ENCODE measurements at places on chromosomes 13 and 19.

GRCh38 chr19:19107654-19108053 is 30.6 kb downstream of the TMEM161A start:
- DNase-seq, result peak; percentile 6

- DNase-seq, result no peak
Observed at GRCh38 chr13:29621051-29621800, 25.7 kb upstream of the SLC7A1 start.

DNA sequence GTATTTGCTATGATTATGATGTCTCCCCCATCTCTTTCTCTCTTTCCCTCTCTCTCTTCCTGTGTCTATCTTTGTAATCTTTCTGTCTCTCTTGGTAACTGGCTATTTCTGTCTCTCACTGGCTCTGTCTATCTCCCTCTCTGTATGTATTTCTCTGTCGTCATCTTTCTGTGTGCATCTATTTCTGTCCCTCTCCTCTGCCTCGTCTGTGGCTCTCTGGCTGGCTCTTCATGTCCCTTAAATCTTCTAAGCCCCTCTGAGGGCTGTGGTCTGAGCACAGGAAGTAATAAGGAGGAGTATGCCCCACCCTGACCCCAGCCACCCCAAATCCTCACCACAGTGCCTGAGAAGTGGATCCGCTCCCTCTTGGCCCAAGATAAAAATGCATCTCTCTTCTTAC is 104.4 kb downstream of the DNAJC15 start:
- no peak for DNase-seq

- DNase-seq, result no peak
Observed at GRCh38 chr13:88464851-88465250, 793.7 kb downstream of the SLITRK5 start.

DNA sequence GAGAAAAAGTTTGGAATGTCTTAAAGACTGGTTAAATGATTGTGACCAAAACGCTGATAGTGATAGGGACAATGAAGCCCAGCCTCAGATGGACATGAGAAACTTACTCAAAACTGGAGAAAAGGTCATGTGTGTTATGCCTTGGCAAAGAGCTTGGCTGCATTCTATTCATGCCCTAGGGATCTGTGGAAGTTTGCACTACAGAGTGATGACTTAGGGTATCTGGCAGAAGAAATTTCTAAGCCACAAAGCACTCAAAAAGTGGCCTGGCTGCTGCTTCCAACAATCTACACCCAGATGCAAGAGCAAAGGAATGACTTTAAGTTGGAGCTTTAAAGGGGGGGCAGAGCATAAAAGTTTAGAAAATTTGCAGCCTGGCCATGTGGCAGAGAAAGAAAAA is 521.3 kb downstream of the UQCRFS1 start:
- DNase-seq, result no peak

DNA sequence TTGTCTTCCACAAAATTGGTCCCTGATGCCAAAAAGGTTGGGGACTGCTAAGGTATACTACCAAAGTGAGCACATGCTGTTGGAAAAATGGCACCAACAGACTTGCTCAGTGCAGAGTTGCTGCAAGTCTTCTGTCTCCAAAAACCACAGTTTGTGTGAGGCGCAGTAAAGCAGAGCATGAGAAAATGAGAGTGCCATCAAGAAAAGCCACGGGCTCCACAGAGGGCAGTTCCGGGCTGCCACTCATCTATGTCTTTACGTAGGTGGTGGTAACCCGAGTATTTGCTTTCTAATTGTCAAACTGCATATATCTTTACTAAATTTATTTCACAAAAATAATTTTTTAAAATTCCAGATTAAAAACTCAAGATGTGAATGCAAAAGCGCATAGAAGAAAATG is 123.8 kb downstream of the RNF17 start:
- no peak for DNase-seq

GRCh38 chr13:51608857-51609406 is 24.7 kb downstream of the WDFY2 start:
- DNase-seq, result no peak

- no peak for DNase-seq
Observed at GRCh38 chr13:31940076-31940475, 91.5 kb upstream of the FRY start.

DNA sequence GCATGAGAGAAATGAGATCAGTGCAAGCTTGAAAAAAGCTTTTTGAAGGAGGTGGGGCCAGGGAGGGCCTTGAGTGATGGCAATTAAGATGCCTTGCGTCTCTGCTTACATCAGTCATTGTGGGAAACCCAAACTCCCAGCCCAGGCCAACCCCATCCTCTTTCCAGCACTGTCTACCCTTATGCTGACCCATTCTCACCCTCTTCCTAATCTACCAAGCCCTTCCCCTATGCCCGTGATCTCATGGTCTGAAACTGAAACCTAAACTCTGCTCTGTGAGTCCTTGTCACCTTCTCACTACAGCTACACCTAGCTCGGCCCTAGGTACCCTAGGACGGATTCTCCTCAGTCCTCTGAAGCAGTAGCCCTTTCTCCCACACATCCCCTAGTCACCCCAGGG is 36.0 kb upstream of the SERP2 start:
- DNase-seq, result no peak

DNA sequence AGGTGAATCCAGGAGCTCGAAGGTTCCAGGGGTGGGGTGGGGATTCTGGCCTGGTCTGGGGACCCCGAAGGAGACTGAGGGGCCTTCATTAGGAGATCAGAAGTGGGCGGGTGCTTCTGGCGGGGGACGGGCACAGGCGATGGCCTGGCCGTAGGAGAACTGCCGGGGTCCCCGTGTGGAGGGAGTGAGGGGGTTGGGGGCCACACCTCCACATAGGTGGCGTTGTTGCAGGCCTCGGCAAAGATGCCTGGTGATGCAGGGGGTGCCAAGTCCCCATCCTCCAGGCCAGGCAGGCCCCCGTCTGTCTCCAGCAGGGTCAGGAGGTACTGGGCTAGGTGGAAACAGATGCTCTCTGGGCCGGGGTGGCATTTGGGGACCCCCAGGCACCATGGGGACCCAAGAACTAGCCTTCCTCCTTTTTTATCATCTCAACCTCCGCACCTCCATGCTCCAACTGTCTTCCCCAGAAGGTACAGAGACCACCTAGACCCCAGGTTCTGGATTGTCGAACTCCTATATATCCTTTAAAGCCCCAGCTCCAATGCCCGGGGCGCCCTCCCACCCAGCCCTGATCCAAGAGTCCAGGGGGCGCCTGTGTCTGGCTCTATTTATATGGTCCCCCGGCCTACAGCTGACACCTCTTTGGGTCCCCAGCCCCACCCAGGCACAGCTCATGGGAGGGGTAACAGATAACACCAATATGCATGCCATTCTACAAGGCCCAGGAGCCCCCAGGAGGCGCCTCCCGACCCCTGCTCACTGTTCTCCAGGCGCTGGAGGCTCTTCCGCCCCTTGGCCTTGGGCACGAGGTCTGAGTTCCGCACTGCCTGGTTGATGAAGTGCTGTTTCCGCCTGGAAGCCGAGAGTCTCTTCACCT is 8.2 kb downstream of the RNU6-9 start:
- DNase-seq, result no peak

GRCh38 chr13:49058761-49059160 is 83.0 kb downstream of the FNDC3A start:
- no peak for DNase-seq

DNA sequence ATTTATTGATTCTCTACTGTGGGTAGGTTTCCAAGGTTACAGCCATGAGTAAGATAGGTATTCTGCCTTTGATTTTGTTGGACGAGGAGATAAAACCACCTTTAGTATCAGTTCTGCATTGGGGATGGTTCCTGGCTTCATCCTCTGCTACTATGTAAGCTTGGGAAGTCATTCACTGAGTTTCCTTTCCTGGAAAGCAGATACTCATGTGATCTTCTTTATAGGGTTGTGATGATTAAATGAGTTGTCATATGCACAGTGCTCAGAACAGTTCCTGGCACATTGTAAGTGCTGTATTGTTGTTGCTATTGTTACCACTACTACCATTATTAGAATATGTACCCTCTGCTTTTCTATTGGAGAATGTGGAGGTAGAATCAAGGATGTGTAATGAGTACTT is 13.1 kb upstream of the WTIP start:
- DNase-seq, result no peak

DNA sequence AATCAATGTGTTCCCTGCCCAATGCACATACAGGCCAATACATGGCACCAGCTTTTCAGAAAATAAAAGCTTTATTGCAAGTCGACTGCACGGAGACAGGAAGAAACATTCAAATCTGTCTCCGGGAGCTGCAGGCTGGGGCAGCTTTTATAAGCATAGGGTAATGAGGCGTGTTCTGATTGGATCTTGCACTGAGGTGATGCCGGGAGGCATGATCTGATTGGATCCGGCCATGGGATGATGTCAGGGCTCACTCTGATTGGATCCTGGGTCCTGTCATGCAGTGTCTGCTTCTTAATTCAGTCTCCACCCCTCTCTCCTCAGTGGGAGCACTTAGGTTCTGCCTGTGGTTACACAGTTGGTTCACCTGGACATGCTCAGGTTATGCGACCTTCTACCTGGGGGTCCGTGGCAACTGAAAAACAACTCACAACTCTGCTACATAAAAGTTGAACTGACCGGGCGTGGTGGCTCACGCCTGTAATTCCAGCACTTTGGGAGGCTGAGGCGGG is 11.8 kb upstream of the FBN3 start:
- DNase-seq, result no peak

DNA sequence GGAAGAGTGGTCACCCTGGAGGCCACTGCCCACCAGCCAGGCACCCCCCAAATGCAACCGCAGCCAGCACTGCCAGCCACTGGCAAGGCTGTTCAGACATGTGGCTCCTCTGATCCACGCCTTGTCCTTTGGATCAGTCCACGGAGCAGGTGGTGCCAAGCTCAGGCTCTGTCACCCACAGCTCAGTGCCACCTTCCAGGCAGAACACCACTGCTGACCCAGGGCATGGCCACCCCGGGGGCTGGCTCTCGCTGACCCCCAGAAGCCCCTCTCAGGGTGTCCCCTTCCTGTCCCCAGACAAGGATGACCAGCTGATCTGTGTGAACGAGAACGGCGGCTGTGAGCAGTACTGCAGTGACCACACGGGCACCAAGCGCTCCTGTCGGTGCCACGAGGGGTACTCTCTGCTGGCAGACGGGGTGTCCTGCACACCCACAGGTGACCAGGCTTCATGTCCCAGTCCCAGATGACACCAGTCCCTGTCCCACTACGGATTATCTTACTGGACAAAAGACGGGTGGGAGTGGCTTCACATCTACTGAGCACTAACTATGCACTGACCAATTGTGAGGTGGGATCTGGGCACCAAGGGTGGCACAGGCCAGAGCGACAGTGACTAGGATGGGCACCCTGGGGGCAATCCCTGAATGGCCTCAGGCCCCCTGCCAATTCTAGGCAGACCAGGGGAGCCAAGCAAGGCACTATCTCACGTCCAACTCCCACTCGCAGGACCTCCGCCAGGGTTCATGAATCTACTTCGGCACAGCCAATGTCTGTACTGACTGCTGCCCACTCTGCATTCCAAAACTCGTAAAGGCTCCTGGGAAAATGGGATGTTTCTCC is 7.0 kb upstream of the F10 start:
- DNase-seq, result no peak

DNA sequence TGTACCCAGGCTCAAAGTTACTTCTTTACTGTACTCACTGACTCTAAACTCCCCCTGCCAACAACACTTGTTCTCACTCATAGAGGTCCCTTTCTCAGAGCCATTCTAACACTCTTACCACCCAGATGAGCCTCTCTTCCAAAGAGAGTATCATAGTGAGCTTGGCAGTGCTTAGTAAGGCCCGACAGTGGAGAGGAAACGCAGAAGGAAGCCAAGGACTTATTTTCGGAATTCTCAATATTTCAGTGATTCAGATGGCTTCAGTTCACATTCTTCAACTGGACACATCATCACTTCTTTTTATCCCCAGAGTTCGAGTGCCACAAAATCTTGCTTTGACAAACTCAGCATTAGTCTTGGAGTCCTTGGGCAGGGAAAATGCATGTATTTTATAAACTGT is 285.9 kb downstream of the DNAJC15 start:
- no peak for DNase-seq

DNA sequence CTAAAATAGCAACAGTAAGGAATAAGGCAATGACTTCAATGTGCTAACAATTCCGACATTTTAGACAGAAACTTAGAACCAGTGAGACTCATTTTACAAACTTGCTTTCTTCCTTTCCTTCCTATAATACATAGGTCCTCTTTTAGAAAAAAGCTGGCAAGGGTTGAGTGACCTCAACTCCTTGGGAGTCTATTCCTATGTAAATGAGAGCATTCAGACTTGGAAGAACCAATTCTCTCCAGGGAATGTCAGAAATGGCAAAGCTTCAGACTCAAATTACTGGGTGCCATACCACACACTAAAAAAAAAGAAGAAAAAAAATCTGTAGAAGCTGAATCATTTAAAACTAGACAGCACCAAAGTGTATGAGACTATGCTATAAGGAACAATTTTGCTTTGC is 1328.2 kb downstream of the OLFM4 start:
- DNase-seq, result no peak

DNA sequence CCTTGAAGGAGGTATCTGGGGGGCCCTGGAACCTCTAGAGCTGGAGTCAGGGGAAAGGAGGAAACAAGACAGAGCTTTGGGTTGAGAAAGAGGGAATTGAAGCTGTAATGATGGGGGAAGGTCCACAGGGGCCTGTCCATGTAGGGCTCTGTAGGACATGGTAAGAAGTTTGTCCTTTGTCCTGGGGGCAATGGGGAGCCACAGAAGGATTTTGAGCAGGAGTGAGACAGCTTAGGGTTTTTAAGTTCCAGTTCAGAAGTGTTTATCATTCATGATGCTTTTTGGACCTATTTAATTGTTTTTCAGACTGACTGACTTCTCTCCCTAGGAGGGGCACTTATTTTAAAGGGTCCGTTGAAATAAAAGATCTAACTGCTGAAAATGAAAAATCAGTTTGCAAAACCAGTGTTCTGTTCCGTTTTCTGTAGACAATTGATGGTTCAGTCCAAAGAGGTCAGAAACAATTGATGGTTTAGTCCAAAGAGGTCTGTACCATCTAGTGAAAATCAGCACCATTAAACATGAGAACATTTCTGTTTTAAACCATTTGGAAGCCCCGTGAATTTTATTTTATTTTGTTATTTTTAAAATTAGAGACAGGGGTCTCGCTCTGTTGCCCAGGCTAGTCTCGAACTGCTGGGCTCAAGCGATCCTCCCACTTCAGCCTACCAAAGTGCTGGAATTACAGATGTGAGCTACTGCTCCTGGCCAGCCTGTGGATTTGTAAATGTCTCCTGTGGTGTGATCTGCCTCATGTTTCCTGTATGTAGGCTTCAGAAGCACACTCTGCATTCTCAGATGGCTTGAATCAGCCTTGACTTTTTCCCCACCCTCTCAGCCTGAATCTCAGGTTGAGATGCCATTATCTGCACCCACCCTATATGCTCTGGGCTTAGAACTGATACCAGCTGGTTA is 8.4 kb downstream of the PLD3 start:
- DNase-seq, result no peak

DNA sequence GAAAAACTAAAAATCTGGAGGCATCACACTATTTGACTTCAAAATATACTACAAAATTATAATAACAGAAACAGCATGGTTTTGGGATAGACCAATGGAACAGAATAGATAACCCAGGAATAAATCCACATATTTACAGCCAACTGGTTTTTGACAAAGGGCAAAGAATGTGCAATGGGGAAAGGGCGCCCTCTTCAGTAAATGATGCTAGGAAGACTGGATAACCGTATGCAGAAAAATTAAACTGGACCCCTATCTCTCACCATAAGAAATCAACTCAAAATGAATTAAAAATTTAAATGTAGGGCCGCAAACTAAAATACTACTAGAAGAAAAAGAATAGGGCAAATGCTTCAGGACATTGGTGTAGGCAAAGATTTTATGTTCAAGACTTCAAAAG is 440.5 kb upstream of the SGCG start:
- DNase-seq, result no peak

All from AG20443 (cell line).